ENCODE measurements at places on chromosomes 3 and 15.

- DNase-seq: no peak
Observed at GRCh38 chr3:12687948-12688347, 24.0 kb upstream of the RAF1 start.

- no peak for DNase-seq
Observed at GRCh38 chr15:100844167-100844566, 35.5 kb upstream of the ALDH1A3 start.

GRCh38 chr3:30659270-30660130 is 53.1 kb downstream of the TGFBR2 start:
- DNase-seq: no peak

DNA sequence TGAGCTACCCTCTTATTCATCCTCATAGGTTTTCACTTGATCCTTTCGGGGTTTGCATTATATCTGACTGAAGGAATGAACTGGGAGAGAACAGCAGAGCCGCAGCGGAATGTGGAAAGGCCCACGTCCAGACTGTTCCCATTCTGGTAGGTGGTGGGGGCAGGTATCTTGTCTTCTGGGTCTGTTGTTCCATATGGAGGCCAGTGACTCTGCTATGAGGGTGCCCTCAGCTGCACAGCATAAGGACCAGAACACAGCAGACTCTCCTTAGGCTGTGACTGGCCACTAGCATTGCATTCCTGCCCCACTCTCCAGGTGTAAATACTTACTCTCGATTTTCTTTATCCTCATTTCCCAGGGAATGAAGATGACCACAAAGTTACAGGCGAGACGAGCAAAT is 12.1 kb downstream of the TMC3 start:
- DNase-seq: no peak

- no peak for DNase-seq
Observed at GRCh38 chr3:75906555-75907112, 121.3 kb upstream of the ZNF717 start.

GRCh38 chr3:45332493-45332892 is 55.9 kb upstream of the LARS2 start:
- no peak for DNase-seq

All from activated CD8-positive, alpha-beta memory T cell treated with anti-CD3 and anti-CD28 coated beads for 4 hours (primary cell).